Activated CD4-positive, alpha-beta T cell treated with anti-CD3 and anti-CD28 coated beads, Interleukin-2, amount 50 U/mL, for 4 hours (primary cell): ENCODE measurements at places on chromosomes 16 and 17.

GRCh38 chr16:9670033-9670432, 512.2 kb downstream of the GRIN2A start:
- no peak for DNase-seq

DNA sequence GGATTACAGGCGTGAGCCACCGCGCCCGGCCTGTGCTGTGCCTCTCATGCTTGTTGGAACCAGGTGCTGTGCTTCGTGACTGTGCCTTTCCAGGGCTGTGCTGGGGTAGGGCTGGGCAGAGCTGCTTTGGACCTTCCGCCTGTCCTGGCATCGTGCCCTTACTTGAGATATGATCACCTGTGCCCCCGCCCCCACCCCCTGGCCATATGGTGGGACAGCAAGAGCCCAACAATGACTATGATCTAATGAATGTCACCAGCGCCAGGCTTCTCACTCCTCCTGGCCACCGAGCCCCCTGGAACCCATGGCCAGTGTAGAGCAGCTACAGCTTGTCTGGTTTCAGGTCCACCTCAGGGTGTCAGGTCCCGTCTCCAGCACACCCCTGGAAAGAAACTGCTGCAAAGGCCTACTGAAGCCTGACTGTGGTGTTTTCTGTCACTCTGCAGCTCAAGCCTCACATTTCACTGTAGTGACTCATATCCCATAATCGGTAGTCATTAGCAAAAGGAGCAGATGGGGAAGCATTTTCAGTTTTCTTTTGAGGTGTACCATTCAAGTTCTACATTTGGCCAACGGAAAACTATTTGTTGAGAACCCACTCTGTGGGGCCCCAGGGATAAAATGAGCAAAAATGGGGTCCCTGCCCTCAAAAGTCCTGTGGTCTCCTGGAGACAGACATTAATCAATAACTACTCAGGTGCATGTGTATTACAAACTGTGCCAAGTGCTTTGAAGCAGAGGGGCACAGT, 22.1 kb downstream of the FCSK start:
- DNase-seq: no peak

GRCh38 chr17:78806451-78806850, 24.4 kb upstream of the CYTH1 start:
- no peak for DNase-seq

GRCh38 chr17:65228287-65228686, 91.1 kb downstream of the RGS9 start:
- no peak for DNase-seq
